T-helper 17 cell (primary cell): ENCODE measurements at places on chromosomes 5 and 9.

GRCh38 chr9:136685790-136686533, 1.3 kb downstream of the AGPAT2 start:
- DNase-seq: no peak

GRCh38 chr9:9783211-9783610, 829.6 kb downstream of the PTPRD start:
- DNase-seq: no peak

GRCh38 chr9:35791297-35791921, at the start of gene NPR2:
Gene NPR2, plus strand, starts transcription at chr9:35791591. Its CDS starts 818 bp downstream, at chr9:35792409.
- no peak for DNase-seq

DNA sequence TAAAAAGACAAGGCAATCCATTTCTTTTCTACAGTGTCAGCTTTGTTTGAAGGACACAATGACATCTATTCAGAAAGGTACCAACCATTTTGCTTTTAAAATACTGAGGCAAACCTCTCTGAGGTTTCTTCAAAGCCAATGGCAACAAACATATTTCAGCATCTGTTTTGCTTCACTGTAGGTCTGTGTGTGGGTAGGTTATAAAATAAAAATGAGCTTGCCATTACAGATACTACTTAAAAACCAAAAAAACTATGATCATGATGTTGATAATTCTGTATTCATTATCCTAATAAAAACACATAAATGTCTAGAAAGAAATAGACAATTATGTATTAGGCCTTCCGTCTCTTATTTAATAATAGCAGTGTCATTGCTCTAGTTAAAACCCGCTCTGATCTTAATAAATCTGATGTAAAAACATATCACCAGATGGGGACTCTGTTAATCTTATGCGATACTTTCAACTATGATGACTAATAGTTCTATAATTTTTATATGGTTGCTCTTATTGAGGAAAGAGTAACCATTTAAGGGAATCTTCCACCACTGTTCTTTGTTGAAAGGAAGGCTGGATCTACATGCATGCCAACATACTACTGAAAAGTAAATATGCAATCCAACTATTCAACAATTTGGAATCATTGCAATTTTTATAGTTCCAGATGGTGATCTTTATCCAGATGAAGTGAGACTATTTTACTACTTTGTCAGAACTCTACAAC, 647.2 kb downstream of the PDE4D start:
- DNase-seq: no peak

GRCh38 chr9:109122726-109123621, 3.2 kb upstream of the TMEM245 start:
- DNase-seq: no peak
